ENCODE measurements at places on chromosomes 13 and 19.

DNA sequence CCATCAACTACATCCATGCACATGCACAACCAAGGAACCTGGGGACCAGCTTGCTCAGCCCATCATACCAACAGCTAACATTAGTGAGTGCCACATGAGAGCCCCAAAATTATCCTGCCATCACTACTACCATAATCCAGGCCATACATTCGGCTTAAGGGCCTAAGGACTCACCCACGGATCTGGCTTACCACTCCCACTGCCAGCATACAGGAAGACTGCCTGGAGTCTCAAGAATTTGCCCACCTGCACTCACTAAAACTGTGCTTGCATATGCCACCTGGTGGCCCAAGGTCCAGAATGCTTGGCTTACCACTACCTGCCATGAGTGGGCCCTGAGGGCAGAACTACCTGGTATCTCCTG is 1562.9 kb upstream of the PRR20A start:
- DNase-seq = no peak

DNA sequence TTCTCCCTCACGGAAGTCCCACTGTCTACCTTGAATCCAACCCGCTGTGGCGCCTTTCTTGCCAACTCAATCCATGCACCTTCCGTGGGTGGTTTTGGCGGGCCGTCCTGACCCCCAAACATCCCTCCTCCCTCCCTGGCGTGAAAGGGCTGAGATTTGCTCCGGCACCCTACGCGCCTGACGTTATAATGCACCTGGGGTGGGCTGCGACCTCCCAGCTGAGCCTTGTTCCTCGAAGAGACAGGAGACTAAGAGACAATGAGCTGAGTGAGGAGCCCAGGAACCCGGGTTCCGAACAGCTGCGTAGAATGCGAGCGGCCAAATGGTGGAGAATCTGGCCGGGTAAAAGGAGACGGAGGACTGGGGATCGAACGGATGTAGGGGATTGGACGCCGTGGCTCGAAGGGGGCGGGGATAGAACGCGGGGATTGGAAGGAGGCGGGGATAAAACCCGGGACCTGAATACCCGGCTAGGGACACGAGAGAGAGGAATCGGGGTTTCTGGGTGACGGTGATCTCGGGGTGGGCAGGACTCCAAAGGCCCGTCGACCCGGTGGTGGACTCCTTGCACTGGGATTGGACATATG is at the start of gene CPT1C:
Gene CPT1C, plus strand, starts transcription at position 461 of the 587 bp plus-strand sequence. CDS start 1,137 bp downstream, outside the sequence.
- DNase-seq = no peak

DNA sequence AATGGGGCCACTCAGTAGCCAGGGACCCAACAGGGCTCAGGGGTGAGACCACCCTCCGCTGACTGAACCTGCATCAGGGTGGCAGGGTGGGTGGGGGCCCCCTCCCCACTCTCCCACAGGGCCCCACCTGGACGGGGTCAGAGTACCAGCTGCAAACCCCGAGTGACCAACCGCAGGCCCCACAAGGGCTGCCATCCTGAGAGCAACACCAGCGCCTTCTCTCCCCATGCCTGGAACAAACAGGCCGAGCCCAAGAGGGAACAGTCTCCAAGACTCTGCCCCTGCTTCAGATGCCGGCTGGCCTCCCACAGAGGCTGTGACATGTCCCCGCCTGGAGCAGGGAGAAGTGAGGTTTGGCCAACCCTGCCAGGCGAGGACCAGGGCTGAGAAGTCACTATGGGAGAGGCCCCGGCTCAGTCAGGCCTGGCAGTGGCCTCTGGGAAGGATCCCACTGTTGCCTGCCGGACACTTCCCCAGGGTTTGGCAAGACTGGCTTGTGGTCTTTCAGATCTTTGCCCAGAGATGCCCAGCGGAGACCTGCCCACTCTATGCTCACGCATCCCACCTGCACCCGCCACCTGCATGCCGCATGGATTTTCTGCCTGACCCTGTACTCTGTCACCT is 27.2 kb downstream of the MPND start:
- no peak for DNase-seq

- DNase-seq = no peak
Observed at GRCh38 chr13:26075498-26075897, 23.7 kb upstream of the SHISA2 start.

DNA sequence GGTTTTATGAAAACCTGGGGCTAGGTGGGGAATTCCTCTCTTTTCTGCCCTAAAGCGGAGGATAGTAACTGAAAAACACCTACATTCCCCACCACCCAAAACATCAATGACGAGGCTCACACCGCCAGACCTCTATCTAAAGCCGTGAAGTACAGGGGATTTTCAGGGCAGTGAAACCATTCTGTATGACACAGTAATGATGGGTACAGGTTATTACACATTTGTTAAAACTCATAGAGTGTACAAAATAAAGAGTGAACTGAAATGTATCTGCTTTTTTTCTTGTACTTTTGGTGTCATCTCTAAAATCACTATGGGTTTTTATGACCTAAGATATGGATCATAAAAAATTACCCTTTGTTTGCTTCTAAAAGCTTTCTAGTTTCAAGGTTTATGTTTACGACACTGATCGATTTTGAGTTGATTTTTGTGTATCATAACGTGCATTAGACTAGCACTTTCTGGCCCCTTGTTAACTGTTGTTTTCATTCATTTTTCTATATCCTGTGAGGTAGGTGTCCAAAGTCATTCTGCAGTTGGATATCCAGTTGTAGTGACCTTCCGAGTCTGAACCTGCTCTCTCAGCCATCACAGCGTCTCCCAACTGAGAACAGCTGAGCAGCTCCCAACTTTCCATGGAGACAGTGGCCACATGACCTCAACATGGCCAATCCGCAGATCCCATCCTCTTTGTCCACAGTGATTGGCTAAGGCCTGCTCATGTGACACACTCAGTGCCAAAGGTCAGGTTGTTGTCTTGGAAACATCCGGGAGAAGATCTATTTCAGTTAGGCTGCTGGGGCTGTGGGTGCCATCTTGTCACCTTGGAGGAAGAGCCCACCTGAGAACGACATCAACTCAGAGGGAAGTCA is 10.3 kb downstream of the MBD3L2B start:
- DNase-seq = no peak

- no peak for DNase-seq
Observed at GRCh38 chr13:49549289-49549688, 36.1 kb downstream of the RCBTB1 start.

- peak; percentile 74 for DNase-seq
Observed at GRCh38 chr19:55467236-55468053, 2.9 kb upstream of the C19orf85 start.

GRCh38 chr13:112761701-112762689 is 72.2 kb downstream of the ATP11A start:
- DNase-seq = no peak

DNA sequence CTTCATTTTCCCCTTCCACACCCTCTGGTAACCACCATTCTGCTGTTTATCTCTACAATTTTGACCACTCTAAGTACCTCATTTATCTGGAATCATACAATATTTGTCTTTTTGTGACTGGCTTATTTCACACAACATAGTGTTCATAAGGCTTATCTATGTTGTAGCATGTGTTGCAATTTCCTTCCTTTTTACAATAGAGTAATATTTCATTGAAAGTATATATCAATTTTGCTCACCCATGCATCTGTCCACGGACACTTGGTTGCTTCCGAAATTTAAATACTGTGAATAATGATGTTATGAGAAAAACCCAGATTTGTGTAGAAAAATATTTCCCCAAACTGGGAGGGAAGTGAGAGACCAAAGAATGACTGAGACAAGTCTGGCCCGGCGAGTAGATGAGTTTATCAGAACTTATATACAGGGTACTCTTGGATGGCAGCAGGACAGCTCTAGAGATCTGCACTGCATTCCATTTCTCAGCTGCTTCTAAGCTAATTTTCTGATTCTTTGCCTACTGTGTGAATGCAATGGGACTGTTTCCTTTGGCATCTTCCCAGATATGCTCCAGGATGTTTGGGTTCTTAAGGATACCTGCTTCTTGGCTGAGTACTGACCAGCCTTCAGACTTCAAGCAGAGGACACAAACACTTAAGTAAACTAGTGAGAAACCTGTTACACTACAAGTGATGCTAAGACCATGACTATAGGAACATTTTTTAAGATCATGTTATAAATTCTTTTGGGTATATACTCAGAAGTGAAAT is 834.0 kb upstream of the PCDH9 start:
- DNase-seq = no peak

- no peak for DNase-seq
Observed at GRCh38 chr19:19652482-19653295, 9.2 kb upstream of the GMIP start.

GRCh38 chr13:48656608-48657007 is 2.9 kb downstream of the CYSLTR2 start:
- no peak for DNase-seq

- no peak for DNase-seq
Observed at GRCh38 chr13:76846363-76846762, 39.8 kb downstream of the KCTD12 start.

- DNase-seq = peak; percentile 35
Observed at GRCh38 chr19:54029930-54030490, 33.7 kb downstream of the VSTM1 start.

DNA sequence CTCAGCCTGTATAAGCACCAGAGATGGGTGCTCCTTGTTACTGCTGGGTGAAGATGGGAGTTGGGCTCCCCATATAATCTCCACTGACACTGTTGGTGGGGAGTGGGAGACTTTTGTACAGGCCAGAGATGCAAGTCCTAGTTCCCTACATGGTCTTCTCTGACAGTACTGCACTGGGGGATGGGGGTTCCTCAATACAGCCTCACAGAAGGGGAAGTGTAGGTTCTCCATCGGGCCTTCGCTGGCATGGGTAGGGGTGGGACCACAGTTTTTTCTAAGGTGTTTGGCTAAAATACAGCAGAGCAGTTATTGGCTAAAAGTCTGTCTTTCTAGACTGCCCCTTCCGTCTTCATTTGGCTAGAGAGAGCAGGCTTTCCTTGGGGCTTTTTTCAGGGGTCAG is 167.2 kb upstream of the SERP2 start:
- no peak for DNase-seq

DNA sequence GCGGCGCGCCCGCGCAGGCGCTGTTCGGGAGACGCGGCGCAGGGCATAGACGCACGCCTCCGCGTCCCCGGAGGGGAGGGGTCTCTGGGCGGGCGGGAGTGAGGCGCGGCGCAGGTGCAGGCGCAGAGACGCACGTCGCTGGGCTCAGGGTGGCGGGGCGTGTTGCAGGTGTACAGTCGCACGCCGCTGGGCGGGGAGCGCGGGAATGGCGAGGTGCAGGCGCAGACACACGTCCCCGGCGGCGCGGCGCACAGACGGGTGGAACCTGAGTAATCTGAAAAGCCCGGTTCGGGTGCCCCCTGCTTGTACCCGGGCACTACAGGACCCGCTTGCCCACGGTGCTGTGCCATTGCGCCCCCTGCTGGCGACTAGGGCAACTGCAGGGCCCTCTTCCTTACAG is 44.7 kb downstream of the PLPP2 start:
- DNase-seq = no peak

GRCh38 chr13:75010941-75011340 is 471.0 kb downstream of the TBC1D4 start:
- no peak for DNase-seq

GRCh38 chr13:111480976-111481375 is 160.5 kb downstream of the TEX29 start:
- no peak for DNase-seq

DNA sequence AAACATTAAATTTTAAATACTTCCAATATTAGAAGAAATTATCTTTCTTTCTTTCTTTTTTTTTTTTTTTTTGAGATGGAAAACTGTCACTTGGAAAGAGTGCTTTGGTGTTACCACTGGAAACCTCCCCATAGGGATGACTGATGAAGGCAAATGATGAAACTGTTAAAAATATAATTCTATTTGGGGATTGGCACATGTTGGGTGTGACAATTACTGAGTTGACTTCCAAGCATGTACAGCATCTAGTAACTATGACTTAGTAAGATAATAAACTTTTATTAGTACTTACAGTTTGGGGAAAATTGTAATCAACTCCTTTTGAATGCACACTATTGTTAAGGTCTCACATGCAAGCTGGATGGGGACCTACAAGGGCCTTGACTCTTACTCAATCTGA is 592.5 kb downstream of the KCTD12 start:
- no peak for DNase-seq

GRCh38 chr13:20270163-20270865 is 38.2 kb upstream of the GJB6 start:
- DNase-seq = no peak
